SJSA1 (cell line): ENCODE measurements at places on chromosomes 4 and X. TPM values are rescaled to one million over a fixed set of nuclear protein-coding genes. Genes with fewer than 3 reads are reported as not detected.
A peak's percentile ranks its signal among the peaks of the same experiment; 100 is the strongest.

DNA sequence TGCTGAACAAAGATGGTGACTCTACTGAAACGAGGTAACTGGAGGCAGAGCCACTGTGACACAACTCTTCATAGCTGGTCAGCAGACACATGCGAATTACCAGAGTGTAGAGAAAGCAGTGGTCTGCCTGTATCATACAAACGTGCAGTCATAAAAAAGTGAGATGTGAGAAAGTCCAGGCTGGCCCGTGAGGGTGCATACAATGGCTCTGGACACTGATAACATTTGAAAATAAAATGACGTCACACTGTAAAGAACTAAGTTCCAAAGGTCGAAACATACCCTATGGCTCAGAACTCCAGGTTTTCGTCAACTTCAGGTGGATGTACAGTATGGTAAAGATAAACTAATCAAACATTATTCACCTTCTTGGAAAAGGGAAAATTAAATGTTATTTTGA lies 95.7 kb downstream of the SHISA3 start:
- no peak for DNase-seq

Gene CTAG1B
- not detected in 2 replicates for total RNA-seq

- DNase-seq = no peak
Measured at GRCh38 chr4:75370576-75370975, 143.6 kb downstream of the RCHY1 start.

DNA sequence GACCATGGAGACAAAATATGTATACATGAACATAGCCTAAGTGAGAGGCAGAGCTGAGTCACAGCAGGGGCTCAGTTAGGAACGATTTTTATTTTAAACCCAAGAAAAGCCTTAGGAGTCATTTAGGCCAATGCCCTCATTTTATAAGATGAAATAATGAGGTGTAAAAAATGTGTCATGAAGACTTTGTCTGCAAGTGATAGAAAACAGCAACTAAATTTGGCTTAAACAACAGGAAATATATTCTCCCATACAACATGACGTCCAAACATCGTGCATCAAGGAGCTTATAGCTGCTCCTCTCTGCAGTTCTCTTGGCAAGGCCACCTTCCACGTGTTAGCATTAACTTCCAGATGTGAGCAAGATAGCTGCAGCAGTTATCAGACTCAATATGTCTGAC lies 16.8 kb downstream of the SCFD2 start:
- no peak for DNase-seq

DNA sequence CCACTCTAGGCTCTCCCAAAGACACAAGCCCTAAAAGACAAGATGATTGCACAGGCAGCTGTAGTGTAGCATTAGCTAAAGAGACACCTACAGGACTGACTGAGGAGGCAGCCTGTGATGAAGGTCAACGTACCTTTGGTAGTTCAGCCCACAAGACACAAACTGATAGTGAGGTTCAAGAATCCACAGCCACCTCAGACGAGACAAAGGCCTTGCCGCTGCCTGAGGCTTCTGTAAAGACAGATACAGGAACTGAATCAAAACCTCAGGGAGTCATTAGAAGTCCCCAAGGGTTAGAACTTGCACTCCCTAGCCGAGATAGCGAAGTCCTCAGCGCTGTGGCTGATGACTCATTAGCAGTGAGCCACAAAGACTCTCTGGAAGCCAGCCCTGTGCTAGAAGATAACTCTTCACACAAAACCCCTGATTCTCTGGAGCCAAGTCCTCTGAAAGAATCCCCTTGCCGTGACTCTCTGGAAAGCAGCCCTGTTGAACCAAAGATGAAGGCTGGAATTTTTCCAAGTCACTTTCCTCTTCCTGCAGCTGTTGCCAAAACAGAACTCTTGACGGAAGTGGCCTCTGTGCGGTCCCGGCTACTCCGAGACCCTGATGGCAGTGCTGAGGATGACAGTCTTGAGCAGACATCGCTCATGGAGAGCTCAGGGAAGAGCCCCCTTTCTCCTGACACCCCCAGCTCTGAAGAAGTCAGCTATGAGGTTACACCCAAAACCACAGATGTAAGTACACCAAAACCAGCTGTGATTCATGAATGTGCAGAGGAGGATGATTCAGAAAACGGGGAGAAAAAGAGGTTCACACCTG lies 306.3 kb downstream of the ANK2 start:
- peak; percentile 88 for DNase-seq
